Right ventricle myocardium superior (tissue), 1 donor: ENCODE measurements at places on chromosomes 1 and 21. TPM values are rescaled to one million over a fixed set of nuclear protein-coding genes. Genes with fewer than 3 reads are reported as not detected.

DNA sequence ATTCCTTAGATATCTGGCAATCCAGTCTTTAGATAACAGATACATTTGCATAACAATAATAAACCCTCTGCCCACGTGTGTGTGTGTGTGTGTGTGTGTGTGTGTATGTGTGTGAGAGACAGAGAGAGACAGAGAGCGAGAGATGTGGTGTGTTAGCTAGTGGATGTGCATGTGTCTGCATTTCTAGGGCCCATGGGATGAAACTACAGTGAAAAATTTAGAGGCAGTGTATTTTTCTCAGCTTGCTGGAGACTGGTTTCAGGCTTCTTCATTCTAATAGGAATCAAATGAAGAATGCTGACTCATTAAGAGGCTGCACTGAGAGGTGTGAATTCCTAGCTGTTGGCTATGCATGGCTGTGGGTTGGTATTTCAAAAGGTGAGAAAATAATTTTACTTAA is 303.2 kb downstream of the LMX1A start:
- DNase-seq, result no peak

DNA sequence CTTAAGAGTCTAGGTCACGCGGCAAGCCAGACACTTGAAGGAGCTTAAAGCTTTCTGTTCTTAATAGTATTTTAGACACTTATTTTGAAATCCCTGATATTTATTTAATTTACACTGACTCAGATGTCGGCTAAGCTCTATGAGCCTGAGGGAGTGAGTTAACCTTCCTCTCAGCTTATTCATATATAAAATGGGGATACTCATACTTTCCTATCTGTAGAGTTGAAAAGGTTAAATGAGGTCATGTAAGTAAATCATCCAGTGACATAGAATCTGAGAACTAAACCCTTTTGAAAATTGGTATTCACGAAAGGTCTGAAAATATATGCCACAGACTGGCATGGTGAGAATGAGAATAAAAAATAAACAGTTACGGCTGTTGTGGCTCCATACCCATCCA is 1.4 kb upstream of the GPR161 start:
- no peak for DNase-seq

DNA sequence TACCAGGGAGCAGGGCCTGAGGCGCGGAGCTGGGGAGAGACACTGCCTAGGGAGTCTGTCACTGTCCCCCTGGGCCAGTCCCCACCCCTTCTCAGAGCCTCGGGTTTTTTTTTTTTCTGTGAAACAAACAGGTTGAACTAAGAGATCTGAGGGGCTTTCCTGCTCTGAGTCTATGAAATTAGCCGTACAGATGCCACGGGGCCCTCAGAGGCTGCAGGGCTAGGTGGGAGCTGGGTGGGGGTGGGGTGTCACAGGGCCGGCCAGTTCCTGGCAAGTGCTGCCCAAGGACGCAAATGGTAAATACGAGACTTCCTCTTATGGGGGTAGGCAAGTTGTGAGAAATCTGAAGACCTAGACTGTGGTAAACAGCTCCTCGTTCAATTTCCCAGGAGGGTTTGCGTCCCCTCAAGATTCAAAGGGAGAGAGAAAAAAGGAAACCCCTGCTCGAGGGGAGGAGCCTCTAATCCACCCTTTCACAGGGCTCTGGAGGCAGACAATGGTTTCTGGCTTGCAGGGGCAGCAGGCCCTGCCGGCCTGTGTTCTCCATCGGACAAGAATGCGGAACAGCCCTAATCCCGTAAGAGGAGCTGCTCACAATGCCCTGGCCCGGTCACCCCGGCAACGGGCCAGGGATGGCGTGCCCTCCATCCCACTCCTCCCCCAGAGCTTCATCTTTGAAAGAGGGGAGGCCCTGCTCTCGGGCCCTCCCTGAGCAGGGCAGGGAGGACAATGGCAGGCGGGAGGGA is 7.8 kb downstream of the NUAK2 start:
- DNase-seq, result peak; percentile 73

DNA sequence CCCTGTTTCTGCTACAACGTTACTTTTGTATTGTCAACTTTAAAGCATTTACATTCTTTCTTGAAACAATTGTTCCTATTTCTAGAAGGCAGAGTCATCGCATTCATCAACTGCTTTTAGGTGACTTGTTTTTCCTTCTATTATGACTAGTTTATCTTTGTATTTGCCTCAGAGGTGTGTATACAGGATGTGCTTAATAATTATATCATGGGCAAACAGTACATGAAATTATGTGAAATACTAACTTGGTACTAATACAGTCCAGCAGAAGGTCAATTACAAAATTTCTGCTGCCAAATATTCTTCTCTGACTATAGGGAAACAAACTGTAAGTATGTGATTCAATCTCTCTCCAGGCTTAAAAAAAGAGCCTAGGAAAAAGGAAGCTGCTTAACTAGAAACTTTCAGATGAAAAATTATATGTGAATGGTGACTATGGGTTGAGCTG is 101.6 kb downstream of the C4BPA start:
- DNase-seq, result no peak

GRCh38 chr21:27715131-27715530 is 748.2 kb upstream of the ADAMTS5 start:
- no peak for DNase-seq

DNA sequence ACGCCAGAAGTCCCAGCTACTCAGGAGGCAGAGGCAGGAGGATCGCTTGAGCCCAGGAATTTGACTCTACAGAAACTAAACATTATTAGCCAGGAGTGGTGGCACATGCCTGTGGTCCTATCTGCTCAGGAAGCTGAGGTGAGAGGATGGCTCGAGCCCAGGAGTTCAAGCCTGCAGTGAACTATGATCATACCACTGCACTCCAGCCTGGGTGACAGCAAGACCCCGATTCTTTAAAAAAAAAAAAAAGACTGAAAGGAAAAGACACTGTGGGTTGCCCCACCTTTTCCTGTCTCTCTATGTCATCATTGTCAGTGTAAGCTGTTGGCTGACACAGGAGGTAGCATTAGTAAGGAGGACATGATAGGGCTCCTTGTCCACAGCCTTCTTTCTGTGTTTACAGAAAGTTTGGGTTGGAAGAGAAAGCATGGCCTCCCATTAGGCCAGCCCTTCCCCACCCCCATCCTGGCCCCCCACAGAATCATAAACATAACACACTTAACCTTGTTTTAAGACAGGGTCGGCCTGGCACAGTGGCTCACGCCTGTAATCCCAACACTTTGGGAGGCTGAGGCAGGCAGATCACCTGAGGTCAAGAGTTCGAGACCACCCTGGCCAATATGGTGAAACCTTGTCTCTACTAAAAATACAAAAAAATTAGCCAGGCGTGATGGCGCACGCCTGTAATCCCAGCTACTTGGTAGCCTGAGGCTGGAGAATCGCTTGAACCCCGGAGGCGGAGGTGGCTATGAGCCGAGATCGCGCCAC is 20.6 kb upstream of the RCAN3 start:
- no peak for DNase-seq

Gene AKR7A3
- total RNA-seq, result not detected

- no peak for DNase-seq
Measured at GRCh38 chr1:8666389-8667167, 150.9 kb downstream of the RERE start.

DNA sequence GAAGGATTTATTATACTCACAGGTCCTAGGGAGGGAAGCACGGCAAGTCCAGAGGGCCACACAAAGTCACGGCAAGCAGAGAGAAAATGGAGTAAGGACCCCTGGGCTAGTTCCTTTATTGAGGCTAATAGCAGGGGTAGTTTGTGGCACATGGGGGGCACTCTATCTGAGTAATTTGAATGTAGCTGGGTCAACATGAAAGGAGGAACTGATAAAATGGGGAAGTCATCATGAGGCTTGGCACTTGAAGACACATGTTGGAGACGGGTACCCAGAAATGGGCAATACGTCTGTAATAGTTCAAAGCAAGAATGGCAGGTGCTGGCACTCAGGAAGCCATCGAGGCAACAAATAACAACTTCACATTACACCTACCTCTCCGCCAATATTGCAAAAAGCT is 1136.4 kb downstream of the MRPL39 start:
- DNase-seq, result no peak

- DNase-seq, result no peak
Measured at GRCh38 chr1:62301726-62302390, 17.4 kb downstream of the KANK4 start.

DNA sequence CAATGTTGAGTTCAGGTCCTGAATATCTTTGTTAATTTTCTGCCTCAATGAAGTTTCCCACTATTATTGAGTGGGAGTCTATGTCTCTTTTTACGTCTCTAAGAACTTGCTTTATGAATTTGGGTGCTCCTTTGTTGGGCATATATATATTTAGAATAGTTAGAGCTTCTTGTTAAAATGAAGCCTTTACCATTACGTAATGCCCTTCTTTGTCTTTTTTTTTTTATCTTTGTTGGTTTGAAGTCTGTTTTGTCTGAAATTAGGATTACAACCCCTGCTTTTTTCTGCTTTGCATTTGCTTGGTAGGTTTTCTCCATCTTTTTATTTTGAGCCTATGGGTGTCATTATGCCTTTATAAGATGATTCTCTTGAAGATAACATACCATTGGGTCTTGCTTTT is 10.9 kb downstream of the CLCA4 start:
- DNase-seq, result no peak

DNA sequence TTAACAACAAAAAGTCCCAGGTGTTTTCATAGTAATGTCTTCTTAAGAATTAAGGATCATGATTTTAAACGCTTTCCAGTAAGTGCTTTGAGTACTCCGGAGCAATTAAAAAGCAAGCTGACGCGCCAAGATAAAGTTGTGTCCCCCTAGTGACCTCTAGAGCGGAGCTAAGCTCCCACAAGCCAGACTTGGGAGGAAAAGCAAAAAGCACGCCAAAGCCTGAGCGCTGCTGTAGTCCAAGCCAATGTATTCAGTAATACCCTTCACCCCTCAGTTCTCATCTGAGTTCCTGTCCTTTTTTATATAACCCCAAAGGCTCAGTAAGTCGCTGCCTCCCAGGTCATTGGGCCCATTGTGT is 3.5 kb upstream of the SLC44A5 start:
- DNase-seq, result no peak

GRCh38 chr1:111032295-111032897 is 68.7 kb upstream of the LRIF1 start:
- no peak for DNase-seq

DNA sequence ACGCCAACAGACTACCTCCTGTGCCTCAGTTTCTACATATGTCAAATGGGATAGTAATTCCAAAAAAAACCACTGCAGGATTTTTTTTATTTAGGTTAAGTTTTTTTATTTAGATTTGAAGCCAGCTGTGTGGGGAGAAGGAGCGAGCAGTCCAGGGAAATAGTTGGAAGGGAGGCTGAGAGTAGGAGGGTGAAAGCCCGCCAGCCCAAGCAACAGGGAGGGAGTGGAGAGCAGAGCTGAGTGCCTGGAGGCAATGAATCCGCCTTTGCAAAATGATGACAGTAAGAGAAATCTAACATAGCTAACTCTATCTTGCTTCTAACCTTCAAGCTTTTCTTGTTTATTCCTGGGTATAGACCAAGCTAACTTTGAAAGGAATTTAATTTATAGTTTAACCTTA is 15.6 kb upstream of the C1orf198 start:
- DNase-seq, result no peak

DNA sequence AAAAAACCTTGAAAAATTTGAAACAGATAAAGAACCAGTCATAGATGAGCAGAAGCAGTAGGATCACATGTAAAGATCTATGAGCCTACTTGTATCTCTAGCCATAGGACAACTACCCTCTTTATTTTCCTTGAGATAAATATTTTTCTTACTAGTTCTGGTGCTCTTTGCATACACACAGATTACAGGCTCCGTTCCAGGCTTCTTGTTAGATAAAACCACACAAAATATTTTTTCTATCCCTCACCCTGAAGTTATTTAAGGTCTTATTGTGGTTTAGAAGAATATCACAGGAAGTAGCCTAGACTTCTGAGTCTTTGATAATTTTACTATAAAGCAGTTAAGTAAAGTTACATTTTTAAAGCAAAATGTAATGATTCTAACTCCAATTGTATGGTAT is 512.2 kb downstream of the NEGR1 start:
- DNase-seq, result no peak

DNA sequence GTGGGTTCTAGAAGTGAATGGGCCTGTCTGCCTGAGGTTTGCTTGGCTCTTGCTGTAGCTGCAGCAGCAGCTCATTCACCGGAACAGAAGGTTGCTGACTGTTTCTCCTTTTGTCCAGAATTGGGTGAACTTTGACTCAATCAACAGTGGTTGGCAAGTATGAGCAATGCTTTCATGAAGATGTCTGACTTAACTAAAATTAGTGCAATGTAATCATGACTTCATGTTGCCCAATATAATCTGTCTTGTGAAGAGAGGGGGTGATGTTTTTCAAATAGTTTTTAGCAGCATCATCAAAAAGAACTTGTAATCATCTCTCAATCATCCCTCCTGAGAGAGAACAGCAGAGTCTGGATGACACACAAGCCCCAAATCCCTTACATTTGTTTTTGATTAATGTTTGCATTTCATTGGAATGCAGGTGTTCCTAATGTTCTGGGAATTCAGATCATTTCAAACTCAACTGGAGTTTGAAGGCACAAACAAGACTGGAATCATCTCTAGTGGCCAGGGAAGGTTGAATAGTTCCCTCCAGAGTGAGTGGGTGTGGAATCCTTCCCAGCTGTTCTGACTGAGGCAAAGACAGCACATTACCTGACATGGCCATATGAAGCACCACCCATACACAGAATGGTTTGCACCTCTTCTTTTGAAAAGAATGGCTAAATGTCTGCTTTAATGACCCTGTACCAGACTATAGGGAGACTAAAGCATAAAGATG is 82.9 kb downstream of the HLX start:
- no peak for DNase-seq

DNA sequence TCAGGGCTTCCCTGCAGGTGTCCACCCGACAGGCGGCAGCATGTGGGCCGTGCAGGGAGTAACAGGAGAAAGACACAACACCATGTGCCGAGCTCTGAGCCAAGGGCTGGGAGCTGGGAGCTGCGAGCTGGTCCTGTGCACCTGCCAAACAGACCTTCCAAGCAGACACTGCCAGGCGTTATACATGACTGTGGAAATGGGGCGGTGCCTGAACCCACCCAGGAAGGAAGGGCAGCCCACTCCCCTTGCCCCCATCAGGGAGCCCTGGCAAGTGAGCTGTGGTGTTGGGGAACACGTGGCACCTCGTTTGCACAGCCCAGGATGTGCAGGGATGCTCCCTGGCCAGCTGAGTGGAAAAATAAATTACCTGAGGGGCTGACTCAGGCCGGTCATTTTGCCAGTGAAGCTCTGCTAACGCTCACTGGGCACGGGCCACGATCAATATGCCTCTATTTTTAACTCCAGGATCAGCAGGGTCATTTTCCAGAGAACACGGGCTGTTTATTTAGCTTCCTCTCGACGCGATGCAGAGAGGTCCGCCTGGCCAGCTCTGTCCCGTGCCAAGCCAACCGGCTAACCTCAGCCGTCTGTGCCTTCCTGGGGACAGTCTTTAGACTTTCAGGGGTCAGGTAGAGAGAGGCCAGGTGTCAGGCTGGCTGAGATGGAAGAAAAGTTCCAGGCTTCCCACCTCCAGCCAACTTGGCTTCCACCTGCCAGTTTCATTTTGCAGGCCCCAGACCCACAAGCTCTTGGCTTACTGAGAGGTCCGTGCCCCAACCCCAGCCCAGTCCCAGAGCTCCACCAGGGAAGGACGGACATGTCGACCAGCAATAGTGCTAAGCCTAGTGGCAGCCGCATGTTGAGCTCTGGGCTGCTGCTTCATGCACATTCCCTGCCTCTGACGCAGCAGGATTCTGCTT is 196.7 kb upstream of the VAMP3 start:
- peak; percentile 38 for DNase-seq

Gene SHCBP1L
- total RNA-seq, result not detected
